Activated CD8-positive, alpha-beta T cell treated with anti-CD3 and anti-CD28 coated beads for 36 hours (primary cell): ENCODE measurements at places on chromosomes 6 and 20. TPM values are rescaled to one million over a fixed set of nuclear protein-coding genes. Genes with fewer than 3 reads are reported as not detected.

Gene TP53TG5
- total RNA-seq, result not detected

Gene MDFI
- not detected for total RNA-seq

Gene IMPG1
- not detected for total RNA-seq

Gene SSTR4
- not detected for total RNA-seq

Gene CFAP61
- not detected for total RNA-seq

Gene ZFP64
- 14.2 TPM for total RNA-seq

Gene GSTA2
- not detected for total RNA-seq

Gene MYL9
- total RNA-seq, result not detected

Gene SLC26A8
- not detected for total RNA-seq

GRCh38 chr6:116133453-116133852 lies 7.5 kb upstream of the COL10A1 start:
- no peak for DNase-seq

DNA sequence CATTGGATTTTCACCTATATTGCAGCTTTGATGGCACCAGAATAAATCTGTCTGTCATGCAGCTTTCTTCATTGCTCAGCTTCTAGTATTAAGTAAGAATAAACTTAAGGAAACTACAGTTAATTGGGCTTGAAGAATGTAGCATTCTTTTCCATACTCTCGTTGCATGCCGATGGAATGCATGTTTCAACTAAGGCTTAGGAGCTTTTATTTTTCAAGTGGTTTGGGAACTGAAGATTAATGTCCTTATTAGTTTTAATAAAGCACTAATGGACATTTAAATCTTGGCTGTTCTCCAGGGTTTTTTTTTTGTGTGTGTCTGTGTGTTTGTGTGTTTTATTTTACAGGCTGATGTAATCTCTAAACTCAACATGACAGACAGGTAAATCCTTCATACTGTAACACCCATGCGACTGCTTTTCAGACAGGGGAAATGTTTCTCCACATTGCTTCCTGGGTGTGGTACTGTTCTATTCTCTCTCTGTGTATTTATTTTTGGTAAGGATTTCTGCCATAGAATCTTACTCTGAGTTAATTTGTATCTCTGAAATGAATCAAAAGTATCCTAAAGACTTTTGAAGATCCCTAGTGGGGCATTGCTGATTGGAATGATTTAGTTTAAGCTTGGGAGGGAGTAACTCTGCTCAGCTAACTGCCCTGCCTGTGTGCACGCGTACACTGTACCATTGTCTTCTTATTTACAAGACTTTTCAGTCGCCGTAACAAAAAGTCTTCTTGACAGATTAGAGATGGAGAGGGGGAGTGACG lies 38.0 kb downstream of the SLC9A8 start:
- no peak for DNase-seq

DNA sequence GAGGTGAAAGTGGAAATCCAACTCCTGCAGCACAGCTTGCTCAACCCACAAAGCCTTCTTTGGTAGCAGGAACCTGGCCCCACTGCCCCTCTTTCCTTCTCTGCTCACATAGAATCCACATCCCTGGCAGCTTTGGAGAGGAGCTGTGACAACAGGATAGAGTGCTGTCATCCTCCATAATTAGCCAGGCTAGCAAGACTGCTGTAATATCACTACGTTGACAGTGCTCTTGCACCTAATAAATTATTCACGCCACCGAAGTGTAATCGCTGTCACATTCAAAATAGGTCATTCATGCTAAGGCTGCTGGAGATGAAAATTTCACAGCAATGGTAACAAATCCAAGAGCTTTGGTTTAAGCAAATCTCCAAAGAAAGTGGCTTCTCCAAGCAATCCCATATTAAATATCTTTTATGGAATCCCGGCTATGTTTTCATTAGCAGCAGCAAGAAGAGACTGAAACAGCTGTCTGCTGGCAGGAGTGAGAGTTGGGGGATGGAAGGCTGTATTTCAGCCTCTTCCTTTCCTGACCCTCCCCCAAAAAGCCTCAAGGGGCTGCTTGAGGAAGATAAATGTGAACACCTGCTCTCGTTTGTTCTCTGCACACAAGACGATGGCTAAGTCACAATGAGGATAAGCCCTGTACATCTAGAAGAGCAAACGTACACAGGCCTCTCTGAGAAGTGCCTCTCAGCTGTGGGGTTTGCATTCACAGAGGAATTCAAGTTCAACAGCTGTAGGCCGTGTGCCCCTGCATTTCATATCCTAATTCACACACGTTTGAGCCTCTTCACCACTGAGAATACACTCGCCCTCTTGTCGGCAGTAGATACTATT lies 16.5 kb downstream of the RIPOR2 start:
- peak; percentile 46 for DNase-seq

GRCh38 chr6:3665608-3666007 lies 85.9 kb downstream of the PXDC1 start:
- DNase-seq, result no peak

DNA sequence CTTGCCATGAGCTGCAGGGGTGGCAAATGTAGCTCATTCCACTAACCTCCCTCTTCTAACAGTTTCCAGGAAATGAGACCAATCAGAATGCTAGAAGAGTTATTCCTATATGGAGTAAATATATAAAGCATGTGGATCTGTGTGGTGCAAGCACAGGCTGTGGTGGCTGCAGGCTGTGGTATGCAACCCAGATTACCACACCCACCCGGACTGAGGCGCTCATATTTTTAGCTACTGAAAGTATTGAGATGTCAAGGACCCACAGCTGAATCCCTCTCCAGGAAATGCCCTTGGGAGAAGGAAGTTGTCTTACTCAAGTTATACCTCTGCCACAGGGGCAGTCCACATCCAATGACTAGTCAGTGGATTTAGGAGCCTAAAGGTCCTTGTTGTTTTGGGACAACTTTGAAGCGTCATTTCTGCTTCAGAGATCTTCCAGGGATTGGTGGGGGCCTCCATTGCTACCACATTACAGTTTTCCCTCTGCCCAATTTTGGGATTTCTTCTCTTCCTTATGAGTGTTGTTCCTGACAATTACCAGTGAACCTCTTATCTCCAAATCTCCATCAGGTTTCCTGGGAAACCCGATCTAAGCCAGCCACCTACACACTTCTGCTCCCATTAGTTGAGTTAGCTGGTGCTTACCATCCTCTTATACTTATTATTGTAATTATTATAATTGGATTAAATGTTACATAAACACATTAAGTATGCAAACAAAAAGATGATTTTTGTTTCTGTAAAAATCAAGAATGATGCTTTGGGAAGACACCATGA lies 12.1 kb upstream of the REPS1 start:
- no peak for DNase-seq

DNA sequence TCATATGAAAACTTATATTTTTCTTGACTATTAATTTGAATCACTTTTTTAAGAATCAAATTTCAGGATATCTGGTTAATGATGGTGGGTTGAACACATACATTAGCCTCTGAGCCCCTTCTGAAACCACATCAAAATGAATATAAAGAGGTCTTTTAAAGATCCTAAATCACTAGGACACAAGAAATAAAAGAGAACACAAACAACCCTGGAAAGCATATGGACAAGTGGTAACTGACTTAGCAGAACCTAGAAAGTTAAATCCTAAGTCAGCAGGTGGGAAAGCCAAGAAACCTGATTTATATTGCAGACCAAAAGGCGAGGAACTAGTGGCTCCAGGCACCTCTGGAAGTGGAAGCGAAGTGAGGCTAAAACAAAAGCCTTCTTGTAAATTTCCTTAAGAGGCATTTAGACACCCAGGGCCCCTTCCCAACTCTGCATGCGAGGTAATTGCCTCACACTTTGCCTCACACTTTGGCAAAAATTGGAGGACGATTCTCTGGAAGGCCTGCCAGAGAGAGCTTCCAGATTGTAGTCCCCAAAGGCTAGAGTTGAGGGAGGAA lies 293.9 kb downstream of the KHDC1L start:
- DNase-seq, result no peak

- DNase-seq, result no peak
These were observed 18.7 kb downstream of the RAB5IF start for GRCh38 chr20:36624068-36624943.

GRCh38 chr6:11705483-11705882 lies 73.1 kb downstream of the ADTRP start:
- no peak for DNase-seq

DNA sequence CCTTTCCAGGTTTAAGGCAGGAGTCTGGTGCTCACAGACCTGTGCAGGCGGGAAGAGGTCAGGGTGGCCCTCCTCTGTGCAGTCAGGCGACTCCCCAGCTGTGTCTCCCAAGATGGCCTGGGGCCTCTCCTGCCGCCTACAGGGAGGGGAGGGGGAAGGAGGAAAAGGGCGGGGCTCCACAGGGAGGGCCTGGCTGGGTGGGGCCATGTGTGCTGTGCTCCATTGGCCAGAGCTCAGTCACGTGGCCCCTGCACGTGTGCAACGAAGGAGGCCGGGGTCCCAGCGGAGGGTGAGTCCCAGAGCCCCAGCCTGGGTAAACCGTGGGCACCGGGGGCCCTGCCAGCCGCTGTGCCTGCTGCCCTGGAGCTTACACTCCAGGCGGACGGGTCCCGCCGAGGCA lies 211.6 kb downstream of the ZDHHC14 start:
- no peak for DNase-seq

DNA sequence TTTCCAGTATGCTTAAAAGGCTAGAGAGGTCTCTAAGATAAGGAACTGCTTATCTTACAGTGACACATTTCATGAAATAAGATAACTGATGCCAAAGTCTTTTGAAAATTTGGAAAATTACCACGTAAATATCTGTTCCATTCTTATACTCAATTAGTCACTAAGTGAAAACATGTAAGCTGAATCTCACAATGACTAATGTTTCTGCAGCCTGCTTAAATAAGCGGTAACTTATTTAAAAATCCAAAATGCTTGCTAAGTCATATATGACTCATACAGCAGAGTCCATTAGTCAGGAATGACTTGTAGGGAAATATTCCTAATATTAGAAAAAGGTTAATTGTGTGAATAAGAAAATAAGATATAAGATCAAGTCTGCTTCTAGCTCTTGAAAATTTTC lies 27.8 kb upstream of the LGSN start:
- DNase-seq, result no peak

DNA sequence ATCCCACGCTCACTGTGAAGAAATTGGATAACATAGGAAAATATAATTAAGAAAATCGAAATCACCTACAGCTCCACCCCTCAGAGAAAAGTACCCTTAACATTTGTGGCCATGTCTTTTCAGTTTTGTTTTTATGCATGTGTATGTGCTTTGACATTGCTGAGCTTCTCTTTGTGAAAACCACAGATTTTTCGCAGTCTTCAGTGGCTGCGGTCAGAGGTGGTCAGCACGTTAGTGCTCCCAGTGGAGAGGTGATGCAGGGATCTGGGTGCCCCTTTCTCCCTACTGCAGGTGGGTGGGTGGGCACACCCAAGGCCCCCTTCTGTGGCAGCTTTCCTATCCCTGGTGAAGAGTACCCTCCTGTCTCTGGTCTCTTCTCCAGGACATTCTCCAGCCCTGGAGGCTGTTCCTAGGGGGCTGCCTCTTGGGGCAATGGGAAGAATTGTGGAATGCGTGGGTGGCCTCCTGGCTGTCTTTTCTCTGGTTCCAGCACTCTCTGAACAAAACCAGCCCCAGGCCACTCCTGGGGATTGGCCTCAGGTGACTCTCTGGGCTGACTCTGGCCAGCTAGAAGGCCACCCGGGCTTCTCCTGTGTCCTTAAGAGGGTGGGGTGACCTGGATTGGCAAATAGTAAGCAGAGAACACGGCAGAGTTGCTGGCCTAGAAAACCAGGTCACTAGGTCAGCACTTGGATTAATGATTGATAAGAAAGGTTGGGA lies 49.8 kb upstream of the FANCE start:
- DNase-seq, result no peak

- peak; percentile 2 for DNase-seq
These were observed 215.0 kb upstream of the PLCB4 start for GRCh38 chr20:8853805-8854338.

DNA sequence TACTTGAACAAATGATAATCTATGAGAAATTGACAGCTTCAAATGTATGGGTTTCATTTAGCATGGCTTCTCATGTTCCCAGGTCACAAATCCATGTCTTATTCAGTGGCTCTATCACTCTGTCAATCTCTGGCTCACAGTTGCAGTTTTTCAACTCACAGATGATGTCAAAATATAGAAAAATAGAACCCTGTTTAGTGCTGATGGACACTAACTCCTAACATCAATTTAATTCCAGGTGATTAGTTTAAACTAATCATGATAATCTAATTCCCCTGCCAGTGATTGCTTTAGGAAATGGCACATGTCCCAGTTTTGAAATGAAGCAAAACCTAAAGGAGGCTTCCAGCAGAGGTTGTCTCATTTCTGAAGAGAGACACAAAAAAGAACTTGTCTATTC lies 13.0 kb downstream of the KHDC1 start:
- no peak for DNase-seq

GRCh38 chr20:2783908-2784566 lies 16.4 kb downstream of the CPXM1 start:
- DNase-seq, result no peak

GRCh38 chr6:11424395-11425034 lies 113.0 kb upstream of the TMEM170B start:
- no peak for DNase-seq

- no peak for DNase-seq
These were observed 46.9 kb downstream of the BLOC1S5 start for GRCh38 chr6:8017276-8017701.

- DNase-seq, result no peak
These were observed 294.9 kb upstream of the JARID2 start for GRCh38 chr6:14950970-14951276.

- peak; percentile 60 for DNase-seq
These were observed 86.7 kb upstream of the BACH2 start for GRCh38 chr6:90383196-90383822.

DNA sequence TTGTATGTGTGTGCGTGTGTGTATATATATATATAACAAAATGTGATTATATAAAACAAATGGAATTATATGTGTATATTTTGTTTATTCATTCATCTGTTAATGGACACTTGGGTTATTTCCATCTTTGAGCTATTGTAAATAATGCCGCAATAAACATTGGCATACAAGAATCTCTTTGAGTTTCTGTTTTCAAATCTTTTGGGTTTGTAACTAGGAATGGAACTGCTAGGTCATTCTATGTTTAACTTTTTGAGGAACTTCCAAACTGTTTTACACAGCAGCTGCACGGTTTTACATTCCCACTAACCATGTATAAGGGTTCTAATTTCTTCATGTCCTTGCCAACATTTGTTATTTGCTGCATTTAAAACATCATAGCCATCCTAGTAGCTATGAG lies 39.9 kb upstream of the TGM2 start:
- DNase-seq, result no peak
